ENCODE measurements at places on chromosomes 7 and 10.
A peak's percentile ranks its signal among the peaks of the same experiment; 100 is the strongest.

- no peak for DNase-seq
Measured at GRCh38 chr7:114943530-114943929, 21.6 kb downstream of the MDFIC start.

GRCh38 chr7:26428571-26428970 is 136.9 kb downstream of the SNX10 start:
- no peak for DNase-seq

DNA sequence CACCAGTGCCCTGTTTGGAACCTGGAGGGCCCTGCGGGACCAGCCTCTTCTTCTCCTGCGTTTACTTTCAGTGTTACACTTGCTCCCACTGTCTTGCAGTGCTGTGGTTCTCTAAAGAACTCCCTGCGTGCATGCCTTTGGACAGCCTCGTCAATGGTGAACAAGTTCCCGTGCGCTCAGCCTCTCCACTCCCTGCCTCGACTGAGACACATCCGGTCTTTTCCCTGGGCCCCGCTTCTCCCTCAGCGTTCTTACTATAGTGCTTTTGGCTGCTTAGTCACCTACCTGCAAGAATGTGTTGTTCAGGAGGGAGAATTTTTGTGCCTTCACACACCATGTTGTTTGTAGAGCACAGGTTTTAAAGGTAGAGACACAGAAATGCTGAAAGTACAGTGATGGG is 520.7 kb upstream of the MKI67 start:
- DNase-seq: no peak

DNA sequence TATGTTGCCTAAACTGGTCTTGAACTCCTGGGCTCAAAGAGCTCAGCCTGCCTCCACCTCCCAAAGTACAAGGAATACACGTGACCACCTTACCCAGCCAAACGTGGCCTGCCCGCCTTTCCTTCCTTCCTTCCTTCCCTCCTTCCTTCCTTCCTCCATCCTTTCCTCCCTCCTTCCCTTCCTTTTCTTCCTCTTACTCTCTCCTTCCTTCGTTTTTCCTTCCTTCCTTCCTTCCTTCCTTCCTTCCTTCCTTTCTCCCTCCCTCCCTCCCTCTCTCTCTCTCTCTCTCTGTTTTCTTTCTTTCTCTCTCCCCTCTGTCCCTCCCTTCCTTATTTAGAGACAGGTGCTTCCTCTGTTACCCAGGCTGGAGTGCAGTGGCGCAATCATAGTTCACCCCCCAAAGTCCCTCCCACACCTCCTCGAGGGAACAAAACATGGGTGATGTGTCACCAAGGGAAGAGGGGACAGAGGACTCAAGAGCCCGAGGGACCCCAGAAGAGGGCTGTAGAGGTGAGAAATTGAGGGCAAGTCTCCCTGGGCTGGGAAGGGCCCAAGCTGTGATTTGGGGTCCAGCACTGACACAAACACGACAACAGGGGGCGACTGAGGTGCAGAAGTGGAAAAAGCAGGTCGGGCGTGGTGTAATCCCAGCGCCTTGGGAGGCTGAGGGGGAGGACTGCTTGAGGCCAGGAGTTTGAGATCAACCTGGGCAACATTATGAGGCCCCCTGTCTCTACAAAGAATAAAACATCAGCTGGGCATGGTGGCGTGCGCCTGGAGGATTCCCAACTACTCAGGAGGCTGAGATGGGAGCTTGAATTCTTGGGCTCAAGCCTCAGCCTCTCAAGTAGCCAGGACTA is 28.1 kb downstream of the EPHB4 start:
- DNase-seq: peak; percentile 78

- no peak for DNase-seq
Measured at GRCh38 chr7:26159243-26159642, 7.2 kb downstream of the NFE2L3 start.

DNA sequence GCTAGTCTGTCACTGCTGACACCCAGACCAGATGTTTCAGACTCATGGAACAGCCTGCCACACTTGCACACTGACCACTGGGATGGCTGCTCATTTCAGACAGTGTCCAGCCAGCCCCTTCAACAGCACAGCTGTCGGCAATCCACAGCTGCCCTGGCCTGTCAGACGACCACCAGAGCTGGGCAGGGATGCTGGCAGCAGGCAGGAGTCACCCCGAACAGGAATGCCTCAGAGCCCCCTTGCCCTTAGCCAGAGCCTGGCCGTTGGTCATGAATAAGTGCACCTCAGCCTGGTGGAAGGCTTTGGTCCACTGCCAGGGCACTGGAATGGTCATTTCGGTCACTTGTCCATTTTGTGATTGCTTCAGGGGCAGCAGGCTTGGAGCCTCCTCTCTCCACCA is 149.6 kb upstream of the TCERG1L start:
- no peak for DNase-seq
